ENCODE measurements at places on chromosomes 1 and 21.

GRCh38 chr1:222299524-222299923 is 248.4 kb downstream of the HHIPL2 start:
- no peak overlapping the region for H3K27ac ChIP-seq
- H3K36me3 ChIP-seq: no peaks in the 10 kb centered on the region

- no peaks in the 10 kb centered on the region for H3K36me3 ChIP-seq
Measured at GRCh38 chr21:37982496-37983318, 66.5 kb upstream of the KCNJ6 start.

- peaks cover 11% of the 10 kb centered on the region for H3K36me3 ChIP-seq
- DNase-seq: no peak
- peak overlapping the region; percentile 84 for H3K4me3 ChIP-seq
- H3K27me3 ChIP-seq: no peaks in the 10 kb centered on the region
Measured at GRCh38 chr1:167491586-167492461, 26.5 kb downstream of the CD247 start.

DNA sequence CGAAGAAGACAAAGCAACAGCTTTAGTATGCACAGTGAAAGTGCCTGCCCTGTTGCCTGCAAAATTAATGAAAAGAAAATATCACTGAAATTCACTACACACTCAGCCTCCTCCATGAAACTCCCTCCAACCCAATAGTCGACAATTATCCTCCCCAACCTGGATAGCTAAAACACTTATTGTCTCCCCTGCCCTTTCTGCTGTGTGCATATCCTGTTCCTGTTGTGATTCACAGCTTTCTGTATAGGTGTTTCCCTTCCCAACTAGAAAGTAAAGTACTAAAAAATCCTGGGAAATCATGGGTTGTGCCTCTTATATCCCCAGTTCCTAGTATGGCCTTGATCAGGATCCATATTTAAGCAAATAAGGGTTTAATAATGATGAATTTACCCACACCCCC is 412.1 kb downstream of the LTN1 start:
- no peaks in the 10 kb centered on the region for H3K27me3 ChIP-seq
- no peak overlapping the region for H3K4me3 ChIP-seq
- H3K36me3 ChIP-seq: peaks cover 2% of the 10 kb centered on the region
- H3K27ac ChIP-seq: no peak overlapping the region

DNA sequence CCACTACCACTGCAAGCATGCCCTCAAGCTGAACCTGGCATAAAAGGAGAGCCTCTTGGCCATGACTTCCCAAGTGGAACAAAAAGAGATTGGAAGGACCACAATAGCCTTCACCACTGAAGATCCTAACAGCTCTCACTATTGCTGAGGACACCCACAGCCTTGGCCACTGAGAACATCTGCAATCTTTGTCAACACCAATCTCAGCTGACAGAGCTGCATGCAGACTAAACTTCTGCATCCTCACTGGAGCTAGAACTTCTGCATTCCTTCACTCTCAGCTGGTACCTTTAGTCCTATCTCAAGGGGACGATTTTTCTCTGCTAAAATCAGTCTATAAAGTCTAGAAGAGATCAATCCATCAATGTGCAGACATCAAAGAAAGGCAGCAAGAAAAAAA is 8.3 kb upstream of the FCRL2 start:
- no peak overlapping the region for H3K27ac ChIP-seq
- H3K4me3 ChIP-seq: no peak overlapping the region
- peaks cover 11% of the 10 kb centered on the region for H3K27me3 ChIP-seq
- H3K36me3 ChIP-seq: no peaks in the 10 kb centered on the region

DNA sequence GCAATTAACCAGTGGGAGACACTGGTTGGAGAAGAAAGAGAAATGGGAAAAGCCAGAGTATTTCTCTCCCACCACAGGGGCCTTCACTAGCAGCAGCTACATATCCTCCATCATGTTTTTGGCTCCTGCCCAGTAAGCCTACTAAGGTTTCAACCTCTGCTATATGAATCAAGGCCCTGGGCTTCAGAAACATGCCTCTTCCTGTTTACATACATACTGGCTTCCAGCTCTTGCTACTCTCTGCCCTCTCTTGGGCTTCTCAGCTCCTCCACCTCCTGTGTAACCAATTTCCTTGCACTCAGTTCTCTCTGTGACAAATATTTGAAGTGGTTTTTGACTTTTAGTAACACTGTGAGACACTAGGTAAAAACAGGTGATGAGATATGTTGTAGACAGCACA is 80.8 kb downstream of the LRRC7 start:
- no peaks in the 10 kb centered on the region for H3K27me3 ChIP-seq
- DNase-seq: no peak
- no peaks in the 10 kb centered on the region for H3K36me3 ChIP-seq
- H3K27ac ChIP-seq: no peak overlapping the region

GRCh38 chr21:36188081-36188681 is 31.6 kb downstream of the DOP1B start:
- no peaks in the 10 kb centered on the region for H3K27me3 ChIP-seq
- peaks cover 6% of the 10 kb centered on the region for H3K36me3 ChIP-seq
- no peak overlapping the region for H3K4me3 ChIP-seq

DNA sequence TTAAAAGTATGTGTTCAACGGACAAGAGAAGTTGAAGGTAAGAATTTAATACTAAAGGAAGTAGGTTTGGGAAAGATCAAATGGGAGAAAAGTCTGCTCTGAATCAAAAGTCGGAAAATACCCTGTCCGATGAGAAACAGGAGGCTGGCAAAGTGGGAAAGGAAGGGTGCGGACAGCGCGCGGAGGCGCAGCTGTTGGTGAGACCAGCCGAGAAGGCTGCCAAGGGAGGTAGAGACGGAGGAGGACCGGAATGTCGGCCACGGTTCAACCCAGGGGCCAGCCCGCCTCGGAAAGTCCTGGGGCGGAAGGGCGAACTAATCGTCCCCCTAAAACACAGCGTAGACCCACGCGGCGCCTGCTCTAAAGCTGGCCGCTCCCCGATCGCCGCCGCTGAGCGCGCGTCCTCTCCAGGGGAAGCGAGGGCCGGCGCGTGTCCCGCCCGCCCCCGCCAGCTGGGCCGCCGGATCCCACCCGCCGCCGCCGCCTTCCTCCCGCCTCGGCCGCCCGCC is 639 bp upstream of the SPATA1 start:
- H3K4me1 ChIP-seq: peaks cover 40% of the 10 kb centered on the region
- H3K27me3 ChIP-seq: no peaks in the 10 kb centered on the region
- H3K4me3 ChIP-seq: peak overlapping the region; percentile 98
- peaks cover 5% of the 10 kb centered on the region for H3K36me3 ChIP-seq

DNA sequence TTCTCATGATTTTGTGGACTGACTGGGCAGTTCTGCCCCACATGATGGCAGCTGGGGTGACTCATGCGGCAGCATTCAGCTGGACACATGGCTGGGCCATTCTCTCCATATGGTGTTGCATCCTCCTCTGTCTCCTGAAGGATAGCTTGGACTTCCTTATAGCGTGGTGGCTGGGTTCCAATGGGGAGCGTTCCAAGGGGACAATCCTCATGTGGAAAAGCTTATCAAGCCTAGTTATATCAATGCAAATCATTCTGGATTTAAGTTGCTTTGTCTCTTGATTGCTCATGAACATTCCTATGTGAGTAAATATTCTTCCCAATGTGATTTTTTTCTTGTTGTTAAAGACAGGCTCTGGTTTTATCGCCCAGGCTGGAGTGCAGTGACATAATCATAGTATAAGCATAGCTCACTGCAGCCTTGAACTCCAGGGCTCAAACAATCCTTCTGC is 13.2 kb upstream of the SLC2A1 start:
- H3K4me3 ChIP-seq: no peak overlapping the region
- H3K27me3 ChIP-seq: peaks cover 5% of the 10 kb centered on the region
- peaks cover 3% of the 10 kb centered on the region for H3K36me3 ChIP-seq

- H3K4me3 ChIP-seq: no peak overlapping the region
- H3K27me3 ChIP-seq: no peaks in the 10 kb centered on the region
- H3K36me3 ChIP-seq: peaks cover 4% of the 10 kb centered on the region
Measured at GRCh38 chr1:116252785-116253184, 120.3 kb upstream of the ATP1A1 start.

GRCh38 chr21:31577271-31577670 is 82.2 kb upstream of the SOD1 start:
- H3K4me3 ChIP-seq: no peak overlapping the region
- H3K36me3 ChIP-seq: no peaks in the 10 kb centered on the region
- peaks cover 13% of the 10 kb centered on the region for H3K27me3 ChIP-seq
- DNase-seq: no peak

GRCh38 chr1:200869753-200870391 is 2.9 kb upstream of the GPR25 start:
- H3K36me3 ChIP-seq: peaks cover 5% of the 10 kb centered on the region
- peaks cover 57% of the 10 kb centered on the region for H3K4me1 ChIP-seq

DNA sequence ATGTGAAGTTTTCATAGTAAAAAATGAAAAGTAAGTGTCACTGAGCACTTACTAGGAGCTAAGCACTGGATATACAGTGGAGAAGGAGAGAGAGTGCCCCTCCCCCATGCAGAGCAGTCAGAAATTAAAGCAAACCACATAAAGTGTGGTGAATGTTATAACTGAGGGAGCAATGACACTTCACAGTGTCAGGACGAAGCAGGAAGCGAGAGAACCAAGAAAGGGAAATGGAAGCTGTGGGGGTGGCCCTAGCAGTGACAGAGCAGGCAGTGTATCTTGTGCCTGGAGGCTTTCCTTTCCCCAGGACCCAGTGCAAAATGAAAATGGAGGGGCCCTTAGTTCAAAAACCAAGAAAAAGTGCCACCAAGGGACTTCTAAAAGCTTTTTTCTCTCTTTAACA is 21.5 kb upstream of the RCAN3 start:
- H3K4me3 ChIP-seq: peak overlapping the region; percentile 75
- no peaks in the 10 kb centered on the region for H3K27me3 ChIP-seq
- peak overlapping the region; percentile 95 for H3K27ac ChIP-seq
- peaks cover 41% of the 10 kb centered on the region for H3K4me1 ChIP-seq
- no peaks in the 10 kb centered on the region for H3K36me3 ChIP-seq

DNA sequence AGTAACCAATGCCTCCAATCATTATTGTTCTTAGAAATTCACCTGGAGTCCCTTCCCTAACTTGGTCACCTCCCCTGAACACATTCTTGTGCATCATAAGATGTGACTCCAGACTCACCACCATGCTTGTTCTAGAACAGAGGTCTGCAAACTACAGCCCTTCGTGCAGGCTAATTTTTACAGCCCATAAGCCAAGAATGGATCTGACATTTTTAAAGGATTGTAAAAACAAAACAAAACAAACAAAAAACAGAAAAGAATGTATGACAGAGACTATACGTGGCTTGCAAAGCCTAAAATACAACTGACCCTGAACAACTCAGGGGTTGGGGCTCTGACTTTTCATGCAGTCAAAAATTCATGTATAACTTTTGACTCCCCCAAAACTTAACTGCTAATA is 6.2 kb upstream of the HIVEP3 start:
- H3K27ac ChIP-seq: no peak overlapping the region
- H3K27me3 ChIP-seq: no peaks in the 10 kb centered on the region
- peaks cover 14% of the 10 kb centered on the region for H3K4me1 ChIP-seq
- no peak for DNase-seq
- H3K4me3 ChIP-seq: no peak overlapping the region

Measured in T-helper 17 cell (primary cell).